DMS53 (cell line): ENCODE measurements at places on chromosomes 16 and 17.

GRCh38 chr17:32331243-32332040, 10.5 kb downstream of the C17orf75 start:
- no peak for DNase-seq

DNA sequence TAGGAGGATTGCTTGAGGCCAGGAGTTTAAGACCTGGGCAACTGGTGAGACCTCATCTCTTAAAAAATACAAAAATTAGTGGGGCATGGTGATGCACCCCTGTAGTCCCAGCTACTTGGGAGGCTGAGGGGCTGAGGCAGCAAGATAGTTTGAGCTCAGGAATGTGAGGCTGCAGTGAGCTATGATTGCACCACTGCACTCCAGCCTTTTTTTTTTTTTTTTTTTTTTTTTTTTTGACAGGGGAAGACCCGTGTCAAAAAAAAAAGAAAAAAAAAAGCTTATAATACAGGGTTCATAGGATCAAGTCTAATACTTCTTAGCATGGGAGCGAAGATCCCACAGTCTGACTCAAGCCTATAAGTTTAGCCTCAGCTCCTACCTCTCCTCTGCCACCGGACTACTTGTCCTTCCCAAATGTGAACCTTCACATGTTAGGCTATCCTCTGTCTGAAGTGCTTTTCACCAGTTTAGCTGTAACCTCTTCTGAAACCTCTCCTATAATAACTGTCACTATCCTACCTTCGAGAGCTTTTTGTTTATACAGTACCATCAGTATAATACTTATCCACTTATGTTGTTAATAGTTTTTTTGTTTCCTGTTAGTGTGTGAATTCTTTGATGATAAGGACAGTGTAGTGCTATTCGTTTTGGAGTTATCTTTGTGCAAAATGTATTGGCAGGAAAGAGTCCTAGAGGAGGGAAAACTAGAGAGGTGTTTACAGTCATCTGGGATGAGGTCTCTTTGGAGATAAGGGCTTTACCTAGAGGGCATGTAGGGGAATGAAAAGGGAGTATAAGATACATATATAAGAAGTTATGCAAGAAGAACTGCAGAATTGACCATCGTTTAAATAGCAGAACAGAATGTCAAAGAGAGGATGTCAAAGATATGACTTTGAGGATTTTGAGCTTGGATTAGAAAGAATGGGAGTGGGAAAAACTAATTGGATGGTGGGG, 15.5 kb downstream of the CPD start:
- DNase-seq: peak; percentile 60

- no peak for DNase-seq
Observed at GRCh38 chr16:9055661-9056060, 35.8 kb upstream of the HAPSTR1 start.

DNA sequence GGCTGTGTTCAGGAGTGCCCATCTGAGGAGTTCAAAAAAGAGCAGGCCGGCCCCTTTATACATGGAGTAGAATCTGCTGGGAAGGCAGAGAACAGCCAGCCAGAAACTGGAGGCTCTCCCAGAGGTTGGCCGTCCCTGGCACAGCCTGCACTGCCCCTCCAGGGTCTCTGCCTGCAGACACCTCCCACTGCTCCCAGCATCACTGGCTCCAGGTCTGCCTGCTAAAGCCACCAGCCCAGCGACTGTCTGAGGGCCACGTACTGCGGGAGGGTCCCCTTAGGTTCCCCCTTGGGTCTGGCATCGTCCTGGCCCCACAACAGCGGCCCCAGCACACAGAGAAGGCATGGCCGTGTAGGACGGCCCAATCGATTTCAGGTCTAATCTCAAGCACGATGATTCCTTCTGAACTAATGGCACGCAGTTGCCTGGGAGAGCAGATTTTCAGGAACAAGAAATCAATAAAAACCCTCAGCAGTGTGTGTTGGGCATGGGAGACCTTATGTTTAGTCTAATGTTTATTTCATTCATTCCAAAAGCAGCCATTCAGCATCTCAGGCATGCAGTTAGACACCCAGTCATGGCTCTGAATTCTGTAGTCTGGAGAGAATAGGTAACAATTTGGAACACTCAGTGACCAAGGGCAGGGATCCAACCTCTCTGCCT, 95.6 kb downstream of the PGS1 start:
- no peak for DNase-seq

DNA sequence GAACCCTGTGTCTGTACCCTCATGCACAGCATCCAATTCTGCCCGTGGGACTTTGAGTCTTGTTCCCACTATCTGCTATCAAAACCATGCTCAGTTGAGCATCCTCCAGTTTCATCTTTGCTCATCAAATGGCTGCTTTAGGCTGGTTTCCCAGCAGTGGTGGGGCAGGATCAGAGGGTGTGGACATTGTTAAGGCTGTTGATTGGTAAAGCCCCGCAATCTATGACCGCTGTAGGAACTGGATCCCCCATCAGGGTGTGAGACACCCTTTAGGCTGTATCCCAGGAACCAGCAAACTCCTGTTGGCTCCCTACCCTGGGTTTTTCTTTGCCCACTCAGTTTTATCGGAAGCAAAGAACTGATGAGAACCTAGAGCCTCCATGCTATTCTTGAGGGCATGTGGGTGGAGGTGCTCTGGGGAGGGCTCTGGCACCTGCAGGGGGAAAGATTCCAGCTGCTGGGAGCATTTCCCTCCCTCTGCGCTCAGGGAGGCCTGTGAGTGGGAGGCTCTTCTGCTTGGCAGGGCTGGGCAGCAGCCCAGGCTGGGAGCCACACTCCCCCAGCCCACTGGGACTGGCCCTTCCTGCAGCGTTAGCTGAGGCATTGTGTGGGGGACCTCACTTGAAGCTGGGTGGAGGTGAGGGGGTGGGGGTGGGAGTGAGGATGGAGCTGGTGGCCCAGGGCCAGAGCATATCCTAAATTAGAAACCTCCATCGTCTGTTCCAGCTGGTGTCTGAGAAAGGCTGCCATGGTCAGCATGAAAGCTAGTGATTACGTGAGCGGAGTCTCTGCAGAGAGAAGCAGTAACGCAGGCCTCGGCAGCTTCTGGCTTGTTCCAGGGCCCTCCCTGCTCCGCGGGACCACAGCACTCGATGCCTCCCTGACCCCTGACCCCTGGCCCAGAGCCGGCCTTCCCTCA, 160.6 kb downstream of the IRF8 start:
- DNase-seq: no peak

GRCh38 chr16:55663765-55664677, 8.2 kb downstream of the SLC6A2 start:
- no peak for DNase-seq

- DNase-seq: no peak
Observed at GRCh38 chr17:32240750-32241149, 24.9 kb upstream of the RHBDL3 start.
